ENCODE measurements at places on chromosomes 5 and 9. TPM values are rescaled to one million over a fixed set of nuclear protein-coding genes. Genes with fewer than 3 reads are reported as not detected.

DNA sequence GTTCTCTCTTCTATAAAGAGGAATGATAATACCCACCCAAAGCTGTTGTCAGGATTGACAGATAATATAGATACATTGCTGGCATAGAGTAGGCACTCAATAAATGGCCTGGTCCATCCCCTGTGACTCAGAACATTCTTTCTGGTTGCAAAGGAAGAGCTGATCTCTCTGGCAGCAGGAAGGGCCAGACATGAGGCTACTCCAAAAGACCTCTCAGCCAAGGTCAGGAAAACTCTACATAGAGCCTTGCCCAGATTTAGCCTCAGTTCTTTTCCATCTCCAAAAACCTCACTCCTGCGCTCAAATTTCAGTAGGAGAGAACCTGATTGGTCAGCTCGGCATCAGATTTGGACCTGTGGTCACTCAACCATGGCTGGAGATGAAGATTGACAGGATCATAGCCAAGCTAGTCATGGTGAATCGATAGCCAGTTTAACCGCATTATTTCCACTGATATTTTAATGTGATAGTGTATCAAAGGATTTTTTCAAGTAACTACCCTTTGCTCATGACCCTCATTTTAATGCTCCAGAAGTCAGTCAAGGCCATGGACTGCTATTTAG is 319.6 kb downstream of the DRD1 start:
- no peak for DNase-seq

DNA sequence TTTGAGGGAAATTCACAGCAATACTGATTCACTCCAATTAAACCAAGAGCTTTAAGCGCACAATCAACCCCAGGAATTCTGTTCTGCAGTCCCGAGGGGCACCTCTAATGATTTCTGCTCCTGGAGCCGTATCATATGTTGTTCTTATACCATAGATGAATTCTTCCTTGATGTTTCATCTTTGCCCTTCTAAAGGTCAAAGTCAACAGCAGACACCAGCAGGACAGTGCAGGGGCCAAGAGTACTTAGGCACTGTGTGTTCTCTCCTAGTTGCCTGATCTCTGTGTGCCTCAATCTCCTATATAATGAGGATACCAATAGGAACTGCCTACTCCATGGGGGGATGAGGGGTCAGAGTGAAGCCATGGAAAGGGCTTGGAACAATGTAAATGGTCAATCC is 16.5 kb downstream of the EPB41L4B start:
- DNase-seq: no peak

GRCh38 chr9:35562895-35563780 is 41.9 kb upstream of the TESK1 start:
- no peak for DNase-seq

DNA sequence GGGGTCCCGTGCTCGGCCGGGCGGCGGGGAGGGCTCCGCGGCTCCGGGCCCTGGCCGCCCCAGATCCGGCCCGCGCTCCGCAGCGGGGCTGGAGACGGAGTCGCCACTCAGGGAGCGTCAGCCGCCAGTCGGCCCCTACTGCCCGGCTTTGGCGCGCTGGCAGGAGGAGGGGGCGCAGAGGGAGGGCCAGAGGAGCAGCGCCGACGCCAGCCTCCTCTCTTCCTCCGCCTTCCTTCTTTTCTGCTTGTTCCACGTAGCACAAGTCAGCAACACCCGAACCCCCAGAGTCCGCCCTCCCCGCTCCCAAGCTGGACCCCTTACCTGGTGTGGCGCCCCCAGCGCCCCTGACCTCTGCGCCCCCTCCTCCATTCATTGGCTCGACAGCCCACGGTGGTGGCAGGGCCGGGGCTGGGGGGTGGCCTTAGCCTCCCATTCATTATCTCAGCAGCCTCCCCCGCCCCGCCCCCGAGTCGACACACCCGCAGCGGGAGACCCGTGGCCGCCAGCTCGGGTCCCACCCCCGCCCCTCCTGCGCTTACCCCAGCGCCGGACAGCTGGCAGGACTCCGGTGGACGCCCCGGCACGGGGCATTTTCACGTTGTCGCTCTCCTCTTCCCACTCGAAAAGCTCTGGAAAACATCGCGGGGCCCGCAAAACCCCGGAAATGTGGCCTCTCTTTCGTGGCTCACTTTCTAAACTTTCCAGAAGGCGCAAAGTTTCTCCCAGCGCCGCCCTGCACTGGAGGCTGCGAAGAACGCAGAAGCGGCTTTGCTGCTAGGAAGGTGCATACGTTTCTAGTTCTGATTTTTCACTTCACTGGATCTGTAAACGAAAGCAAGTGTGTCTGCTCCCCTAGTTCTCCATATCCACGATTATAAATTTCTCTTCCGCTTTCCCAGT is at the start of gene LPAR1:
LPAR1 (minus strand) TSS at position 140 of the 900 bp plus-strand sequence. CDS start 66,353 bp downstream, outside the sequence.
- DNase-seq: no peak

GRCh38 chr5:10133830-10134229 is 115.9 kb downstream of the ATPSCKMT start:
- DNase-seq: no peak

- no peak for DNase-seq
Observed at GRCh38 chr9:129394061-129394885, 216.2 kb upstream of the IER5L start.

DNA sequence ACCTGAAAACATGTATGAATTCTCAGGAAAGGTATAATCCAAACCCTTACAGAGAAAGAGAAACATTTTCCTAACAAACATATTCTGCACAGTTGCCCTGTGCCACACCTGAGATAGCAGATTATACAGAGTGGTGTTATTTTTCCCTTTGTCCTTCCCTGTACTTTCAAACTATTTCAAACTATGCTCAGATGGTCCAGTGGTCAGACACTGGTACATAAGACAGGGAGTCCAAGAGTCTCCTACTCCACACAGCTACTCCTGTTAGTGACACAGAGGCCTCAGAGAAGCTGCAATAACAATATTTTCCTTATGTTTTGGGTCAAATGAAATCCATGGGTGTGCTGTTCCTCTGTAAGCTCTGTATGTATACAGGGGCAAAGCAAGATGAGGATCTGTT is 30.0 kb upstream of the SLC22A5 start:
- no peak for DNase-seq

GRCh38 chr9:134496413-134497282 is 145.0 kb upstream of the COL5A1 start:
- DNase-seq: no peak

GRCh38 chr9:69391946-69392345 is 66.9 kb downstream of the ENTREP1 start:
- no peak for DNase-seq

- no peak for DNase-seq
Observed at GRCh38 chr5:136655468-136655867, 290.1 kb upstream of the TRPC7 start.

- no peak for DNase-seq
Observed at GRCh38 chr5:132279801-132280200, 14.4 kb upstream of the SLC22A4 start.

DNA sequence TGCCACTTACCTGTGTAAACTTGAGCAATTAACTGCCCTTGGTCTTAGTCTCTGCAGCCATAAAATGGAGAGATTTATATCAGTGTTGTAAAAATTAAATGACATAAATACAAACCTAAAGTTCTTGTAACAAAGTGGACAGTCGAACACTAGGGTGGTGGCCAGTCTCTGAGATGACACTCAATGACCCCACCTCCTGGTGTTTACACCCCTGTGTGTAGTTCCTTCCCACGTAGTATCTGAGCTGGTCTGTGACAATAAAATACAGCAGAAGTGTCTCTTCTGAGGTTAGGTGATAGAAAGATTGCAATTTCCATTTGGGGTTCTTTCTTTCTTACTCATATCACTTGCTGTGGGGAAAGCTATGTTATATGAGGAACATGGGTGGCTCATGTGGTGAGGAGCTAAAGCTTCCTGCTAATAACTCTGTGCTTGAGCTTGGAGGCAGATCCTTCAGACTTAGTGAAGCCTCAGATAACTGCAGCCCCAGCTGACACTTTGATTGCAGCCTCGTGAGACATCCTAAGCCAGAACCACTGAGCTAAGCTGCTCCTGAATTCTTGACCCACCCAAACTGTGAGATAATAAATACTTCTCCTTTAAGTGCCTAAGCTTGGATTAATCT is 173.4 kb upstream of the CHD1 start:
- no peak for DNase-seq

- DNase-seq: no peak
Observed at GRCh38 chr5:160271396-160271795, 41.0 kb downstream of the CCNJL start.

GRCh38 chr5:79021753-79022152 is 36.6 kb upstream of the ARSB start:
- no peak for DNase-seq

- DNase-seq: no peak
Observed at GRCh38 chr5:80763211-80763610, 108.4 kb upstream of the DHFR start.

DNA sequence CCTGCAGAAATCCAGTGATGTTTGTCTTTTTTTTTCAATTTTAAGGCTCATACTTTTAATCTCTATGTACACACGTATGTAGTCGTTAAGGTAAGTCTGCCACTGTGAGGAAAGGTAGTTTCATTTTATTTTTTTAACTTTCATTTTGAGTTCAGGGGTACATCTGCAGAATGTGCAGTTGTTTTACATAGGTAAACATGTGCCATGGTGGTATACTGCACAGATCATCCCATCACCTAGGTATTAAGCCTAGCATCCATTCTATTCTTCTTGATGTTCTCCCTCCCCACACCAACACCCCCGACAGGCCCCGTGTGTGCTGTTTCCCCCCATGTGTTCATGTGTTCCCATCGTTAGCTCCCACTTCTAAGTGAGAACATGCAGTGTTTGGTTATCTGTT is 19.7 kb downstream of the MUSK start:
- DNase-seq: no peak

DNA sequence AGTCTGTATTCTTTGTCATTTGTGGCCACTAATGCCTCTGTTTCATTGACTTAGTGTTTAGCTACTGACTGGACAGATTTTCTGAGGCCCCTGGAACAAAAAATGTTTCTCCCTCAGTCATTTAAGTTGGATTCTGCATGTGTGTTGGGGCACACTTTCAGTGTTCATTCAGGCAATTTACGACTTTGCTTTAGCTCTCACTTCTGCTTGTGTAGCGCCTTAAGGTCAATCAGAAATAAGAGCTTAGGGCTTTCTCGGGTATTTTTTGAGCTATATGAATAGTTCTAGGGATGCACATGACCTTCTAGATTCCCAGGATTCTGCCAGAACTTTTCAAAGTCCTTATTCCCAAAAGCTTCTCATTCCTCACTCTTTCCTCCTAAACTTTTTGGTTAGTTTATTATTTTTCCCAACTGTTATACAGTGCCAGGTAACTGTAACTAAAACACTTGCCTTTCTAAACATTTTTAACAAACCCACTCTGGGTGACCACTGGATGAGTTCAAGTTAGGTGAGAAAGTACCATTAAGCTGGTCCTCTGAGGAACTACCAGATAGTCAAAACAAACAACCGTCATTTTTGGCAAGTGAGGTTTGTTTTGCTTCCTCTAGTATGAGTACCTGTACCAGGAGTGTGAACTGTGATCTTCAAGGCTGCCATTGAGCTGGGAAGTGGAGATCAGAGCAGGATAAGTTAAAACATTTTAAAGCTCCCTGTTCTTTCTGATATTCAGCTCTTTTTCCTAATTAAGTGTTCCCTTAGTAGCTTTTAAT is 571.3 kb upstream of the TLE4 start:
- no peak for DNase-seq

GRCh38 chr5:176152191-176152929 is 85.9 kb upstream of the SIMC1 start:
- no peak for DNase-seq

The PRRX2 gene
- total RNA-seq: 5.1 TPM

The CCDC183 gene
- not detected for total RNA-seq

The FOXI1 gene
- total RNA-seq: not detected

The NOTCH1 gene
- total RNA-seq: 81.3 TPM

The RC3H2 gene
- total RNA-seq: 37.0 TPM

The DNAH5 gene
- total RNA-seq: not detected

The C9 gene
- total RNA-seq: not detected

The MRPL50 gene
- total RNA-seq: 14.2 TPM

The ACER2 gene
- 1.0 TPM for total RNA-seq

The TSSK1B gene
- total RNA-seq: not detected

The TBC1D9B gene
- 125 TPM for total RNA-seq

The TAF11L5 gene
- not detected for total RNA-seq

The SLC36A2 gene
- total RNA-seq: not detected

The GRIN1 gene
- not detected for total RNA-seq

The C5orf52 gene
- not detected for total RNA-seq

Measured in activated T-helper 2 cell treated with anti-CD3 and anti-CD28 coated beads, Interferon-gamma antibody, Interleukin-2, Interleukin-4, amounts not matched to agents 10 μg/mL and 5 μg/mL and 100 μg/mL, durations not matched to agents 14 hours and 24 hours and 36 hours (primary cell).